ENCODE measurements at places on chromosomes 7 and 10.

DNA sequence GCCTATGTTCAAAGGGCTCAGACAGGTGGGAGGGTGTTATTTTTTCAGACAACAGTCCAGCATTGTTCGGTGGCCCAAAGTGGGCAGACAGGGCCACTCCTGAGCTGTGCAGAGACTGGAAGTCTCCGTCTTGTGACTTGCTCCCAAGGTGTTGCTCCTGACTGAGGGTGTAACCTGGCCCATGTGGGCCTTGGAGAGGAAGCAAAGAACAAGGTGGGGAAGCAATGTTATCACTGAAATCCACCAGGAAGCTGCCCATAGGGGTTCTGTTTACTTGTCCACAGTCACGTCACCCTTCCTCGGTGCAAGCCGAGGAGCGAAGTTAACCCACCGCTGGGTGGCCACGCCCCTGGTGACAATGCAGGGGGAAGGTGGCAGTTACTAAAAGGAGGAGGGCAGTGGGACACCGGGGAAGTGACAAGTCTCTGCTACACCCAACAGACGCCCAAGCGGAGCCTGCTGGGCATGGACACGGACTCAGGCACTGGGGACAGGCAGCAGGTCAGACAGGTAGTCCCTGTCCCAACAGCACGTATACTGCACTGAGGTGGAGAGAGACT lies 311.6 kb upstream of the MKI67 start:
- no peak for DNase-seq

DNA sequence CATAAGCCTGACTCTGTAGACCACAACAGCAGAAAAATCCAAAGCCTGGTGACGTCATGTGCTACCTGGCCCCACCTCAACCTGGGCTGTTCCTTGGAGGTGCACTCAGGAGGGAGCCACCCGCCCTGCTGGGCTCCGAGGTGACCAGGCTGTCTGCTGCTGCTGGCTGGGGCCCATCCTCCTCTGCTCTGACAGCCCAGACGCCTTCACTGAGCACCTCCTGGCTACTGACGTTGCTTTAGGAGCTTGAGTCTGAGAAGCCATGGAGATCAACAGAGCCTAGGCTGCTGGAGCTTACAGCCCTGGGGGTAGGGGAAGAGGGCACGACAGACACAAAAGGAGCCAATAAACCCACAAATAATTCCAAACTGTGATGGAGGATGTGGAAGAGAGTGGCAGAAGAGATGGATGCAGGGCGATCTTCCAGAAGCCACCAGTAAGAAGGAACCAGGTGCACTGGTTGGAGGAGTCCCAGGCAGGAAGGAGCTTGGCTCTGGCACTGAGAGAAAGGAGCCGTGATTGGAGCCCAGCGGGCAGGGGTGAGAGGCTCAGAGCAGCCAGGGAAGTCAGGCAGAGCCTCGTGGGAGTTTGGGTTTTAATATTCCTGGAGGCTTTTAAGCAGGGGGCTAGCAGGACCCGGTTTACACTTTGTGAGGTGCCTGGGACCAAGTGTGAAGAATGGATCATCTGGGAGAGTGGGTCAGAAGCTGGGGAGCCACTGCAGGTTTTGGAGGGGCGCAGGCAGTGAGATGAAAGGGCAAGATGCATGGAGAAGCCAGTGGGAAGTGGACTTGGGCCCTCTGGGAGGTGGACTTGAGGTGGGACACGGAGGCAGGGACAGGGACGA lies 1.7 kb upstream of the PTPRE start:
- DNase-seq: no peak

- DNase-seq: no peak
These were observed 63.4 kb downstream of the HPSE2 start for GRCh38 chr10:99172128-99172738.

- DNase-seq: no peak
These were observed 3.7 kb upstream of the PRKAR1B start for GRCh38 chr7:730501-731439.

DNA sequence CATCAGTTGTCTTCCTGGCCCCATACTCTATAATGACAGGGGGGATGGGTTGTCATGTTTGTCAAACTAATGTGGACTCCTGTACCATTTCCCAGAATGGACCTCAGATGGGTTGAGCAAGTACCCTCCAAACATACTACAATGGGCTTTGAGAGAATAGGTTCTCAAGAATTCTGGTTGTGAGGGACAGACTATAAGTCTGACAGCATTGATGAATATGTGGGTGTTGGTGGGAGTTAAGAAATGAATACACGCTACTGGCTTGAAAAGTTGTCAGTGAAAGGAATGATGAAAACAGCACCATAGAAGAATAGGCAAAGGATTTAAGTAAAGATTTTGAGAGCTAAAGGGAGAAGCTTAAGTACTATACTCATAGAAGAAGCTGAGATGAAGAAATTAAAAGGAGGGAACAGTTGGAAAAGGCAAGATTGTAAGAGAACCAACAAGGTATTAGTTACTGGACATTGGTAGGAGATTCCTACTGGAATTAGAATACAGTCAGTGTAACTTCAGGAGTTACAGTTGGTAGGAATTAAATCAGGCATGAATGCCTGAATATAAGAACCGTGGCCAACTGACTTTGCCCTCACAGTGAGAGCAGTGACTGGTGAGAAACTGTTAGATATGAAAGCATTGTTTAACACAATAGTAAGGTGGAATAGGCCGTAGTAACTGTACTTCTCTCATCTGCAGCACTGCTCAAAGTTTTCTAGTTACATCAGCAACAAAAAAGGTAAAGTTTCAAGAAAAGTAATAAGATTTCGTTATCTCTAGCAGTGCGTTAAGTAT lies 86.3 kb downstream of the LCOR start:
- DNase-seq: no peak

DNA sequence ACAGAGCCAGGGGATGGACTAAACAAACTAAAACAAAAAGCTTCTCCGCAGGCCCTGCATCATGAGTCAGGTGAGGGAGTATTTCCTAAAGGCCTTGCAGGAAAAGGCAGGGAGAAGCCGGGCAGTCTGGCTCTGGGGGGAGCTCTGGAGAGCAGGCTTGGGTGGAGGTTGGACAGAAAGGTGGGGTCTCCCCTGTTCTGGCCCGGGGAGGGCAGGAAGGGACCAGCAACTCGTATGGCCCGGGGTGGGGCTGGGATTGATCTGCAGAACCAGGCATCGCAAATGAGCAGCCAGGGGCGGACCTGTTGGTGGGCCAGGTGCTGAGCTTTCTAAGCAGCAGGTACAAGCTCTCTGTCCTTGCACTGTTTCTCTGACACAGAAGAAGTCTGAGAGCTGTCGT lies 235.2 kb downstream of the TCERG1L start:
- no peak for DNase-seq

GRCh38 chr7:123114288-123114687 lies 85.5 kb downstream of the SLC13A1 start:
- DNase-seq: no peak

GRCh38 chr10:124205432-124205831 lies 112.0 kb upstream of the CHST15 start:
- DNase-seq: no peak

Measured in NCI-H2029 treated with DMSO at 0.1 percent for 48 hours (cell line).